ENCODE measurements at places on chromosomes 6 and 20.

- DNase-seq: no peak
Measured at GRCh38 chr6:150692604-150693003, 92.9 kb downstream of the PLEKHG1 start.

DNA sequence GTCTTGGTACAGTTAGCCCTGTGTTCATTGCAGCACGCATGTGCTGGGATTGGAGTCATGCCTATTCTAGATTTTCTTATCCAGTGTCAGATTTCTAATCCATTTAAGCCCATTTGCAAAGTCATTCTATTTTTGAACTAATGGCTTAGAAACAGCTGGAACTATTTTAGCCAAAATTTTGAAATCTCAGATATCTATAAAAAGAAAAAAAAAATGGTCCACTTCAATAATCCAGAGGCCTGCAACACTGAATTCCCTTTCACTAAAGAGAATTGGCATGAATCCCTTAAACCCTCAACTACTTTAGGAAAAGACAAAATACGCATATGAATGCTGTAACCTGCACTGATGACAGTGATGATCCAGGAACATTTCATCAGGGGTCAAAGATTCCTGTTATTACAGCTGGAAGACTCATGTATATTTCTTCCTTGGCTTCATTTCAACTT lies 1.5 kb downstream of the COL21A1 start:
- no peak for DNase-seq

DNA sequence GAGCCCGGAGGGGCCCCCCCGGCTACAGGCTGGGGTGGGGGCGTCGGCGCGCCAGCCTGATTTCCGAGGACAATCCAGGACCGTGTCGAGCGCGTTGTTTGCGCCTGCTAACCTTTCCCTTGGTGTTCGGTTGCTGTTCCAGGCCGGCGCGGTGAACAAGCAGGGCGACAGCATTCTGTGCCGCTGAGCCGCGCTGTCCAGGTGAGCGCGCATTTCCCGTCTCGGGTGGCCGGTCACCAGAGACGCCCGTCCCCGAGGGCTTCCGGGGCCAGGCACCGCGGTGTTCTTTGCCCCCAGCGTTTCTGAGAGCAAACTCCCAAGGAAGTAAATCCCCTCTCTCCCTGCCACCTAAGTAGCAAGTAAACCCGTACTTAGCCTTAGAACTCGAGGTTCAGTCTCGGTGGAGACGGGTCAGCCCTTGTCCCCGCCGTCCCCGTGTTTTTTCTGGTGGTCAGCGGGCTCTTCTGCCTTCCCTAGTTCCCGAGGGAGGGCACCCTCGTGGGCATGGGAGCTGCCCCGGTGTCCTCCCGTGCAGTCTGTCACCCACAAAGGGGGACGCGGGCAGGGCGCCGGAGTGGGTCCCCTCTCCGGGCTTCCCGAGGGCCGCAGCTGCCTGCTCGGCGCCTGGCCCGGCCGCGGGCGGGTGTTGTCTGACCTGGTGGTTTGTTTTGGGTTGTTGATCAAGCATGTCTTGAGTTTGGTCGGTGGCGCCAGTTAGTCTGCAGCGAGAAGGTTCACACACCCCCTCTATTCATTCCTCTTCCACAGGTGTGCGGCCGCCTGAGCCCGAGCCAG lies 1.5 kb downstream of the ID4 start:
- DNase-seq: no peak

DNA sequence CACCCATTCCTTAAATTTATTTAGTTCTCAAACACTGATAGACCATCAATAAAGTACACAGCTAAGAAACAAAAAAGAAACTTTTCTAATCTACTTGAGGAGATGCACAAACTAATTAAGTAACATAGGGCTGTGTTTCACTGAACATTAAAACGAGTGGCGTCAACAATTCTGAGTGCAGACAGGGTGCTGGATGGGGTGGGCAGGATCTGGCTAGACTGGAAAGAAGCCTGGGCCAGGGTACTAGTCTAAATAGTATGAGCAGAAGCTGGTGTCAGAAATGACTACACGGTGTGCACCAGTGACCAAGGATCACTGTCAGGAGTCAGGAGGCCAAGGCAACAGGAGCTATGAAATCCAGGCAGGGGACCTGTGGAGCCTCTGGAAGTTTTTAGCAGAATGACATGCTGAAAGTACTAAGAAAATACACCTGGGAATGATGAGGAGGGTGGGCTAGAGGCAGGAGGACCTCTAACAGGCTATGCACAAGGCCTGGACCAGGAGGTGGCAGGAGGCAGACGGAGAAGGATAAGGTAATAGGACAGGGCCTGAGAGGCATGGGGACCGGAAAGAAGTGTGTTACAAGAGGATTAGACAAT lies 13.3 kb downstream of the ZBTB24 start:
- no peak for DNase-seq

GRCh38 chr6:154537511-154538325 lies 27.2 kb upstream of the CNKSR3 start:
- DNase-seq: no peak

GRCh38 chr6:71466362-71466761 lies 177.8 kb downstream of the OGFRL1 start:
- DNase-seq: no peak

GRCh38 chr6:3428700-3429099 lies 28.1 kb downstream of the SLC22A23 start:
- no peak for DNase-seq

GRCh38 chr6:45741437-45742171 lies 274.1 kb downstream of the CLIC5 start:
- no peak for DNase-seq

- DNase-seq: peak; percentile 45
Measured at GRCh38 chr6:139250296-139251044, 41.3 kb downstream of the TXLNB start.

DNA sequence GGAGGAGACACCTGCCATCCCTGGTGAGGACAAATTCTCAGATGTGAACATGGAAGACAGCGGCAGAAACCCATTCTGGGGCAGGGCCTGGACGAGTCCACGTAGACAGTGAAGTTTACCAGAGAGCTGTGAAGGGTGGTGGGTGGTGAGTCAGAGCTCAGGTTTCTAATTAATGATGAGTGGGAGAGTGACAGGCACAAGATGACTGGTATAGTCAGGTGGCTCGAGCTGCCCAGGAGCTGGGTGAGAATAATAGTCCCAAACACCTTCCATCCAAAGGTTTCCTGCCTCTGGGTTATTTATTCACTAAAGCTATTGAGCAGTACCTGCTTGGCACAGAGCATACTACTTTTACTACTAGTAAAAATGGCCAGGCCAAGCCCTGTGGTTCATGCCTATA lies 6.0 kb downstream of the TLDC2 start:
- DNase-seq: no peak

DNA sequence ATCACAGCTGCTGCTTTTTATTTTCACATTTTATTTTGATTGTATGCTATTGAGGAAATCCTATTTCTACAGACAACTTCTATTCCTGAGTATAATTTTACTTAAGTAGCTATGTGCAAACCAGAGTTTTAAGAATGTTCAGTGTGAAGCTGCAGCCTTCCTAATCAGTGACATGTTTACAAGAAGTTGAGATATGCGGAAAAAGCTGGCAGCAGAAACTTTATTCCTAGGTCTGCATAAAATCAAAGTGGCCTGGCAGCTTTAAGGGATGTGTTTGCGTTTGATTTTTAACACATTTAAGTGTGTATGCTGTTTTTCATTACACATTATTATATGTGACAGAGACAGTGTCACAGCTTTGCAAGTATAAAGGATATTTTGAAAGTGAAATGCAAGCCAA lies 26.3 kb downstream of the MAPK14 start:
- DNase-seq: no peak

GRCh38 chr20:25720285-25720684 lies 23.6 kb upstream of the ZNF337 start:
- DNase-seq: no peak

GRCh38 chr6:28218312-28219248 lies 6.5 kb upstream of the ZSCAN9 start:
- no peak for DNase-seq

GRCh38 chr20:39897058-39897457 lies 792.0 kb downstream of the MAFB start:
- DNase-seq: no peak

GRCh38 chr6:110355022-110355421 lies 3.1 kb downstream of the METTL24 start:
- no peak for DNase-seq

- DNase-seq: no peak
Measured at GRCh38 chr20:32775336-32775991, 13.3 kb downstream of the DNMT3B start.

- peak; percentile 90 for DNase-seq
Measured at GRCh38 chr6:32868257-32868788, 14.3 kb downstream of the PSMB9 start.

DNA sequence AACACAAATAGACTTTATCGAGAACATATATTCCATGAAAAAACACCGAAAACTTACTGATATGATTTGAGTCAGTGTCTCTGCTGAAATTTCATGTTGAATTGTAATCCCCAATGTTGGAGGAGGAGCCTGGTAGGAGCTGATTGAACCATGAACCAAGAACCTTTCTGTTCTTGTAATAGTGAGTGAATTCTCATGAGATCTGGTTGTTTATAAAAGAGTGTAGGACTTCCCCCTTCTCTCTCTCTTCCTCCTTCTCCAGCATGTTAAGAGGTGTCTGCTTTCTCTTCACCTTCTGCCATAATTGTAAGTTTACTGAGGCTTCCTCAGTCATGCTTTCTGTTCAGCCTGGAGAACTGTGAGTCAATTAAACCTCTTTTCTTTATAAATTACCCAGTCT lies 1289.3 kb upstream of the CITED2 start:
- no peak for DNase-seq

DNA sequence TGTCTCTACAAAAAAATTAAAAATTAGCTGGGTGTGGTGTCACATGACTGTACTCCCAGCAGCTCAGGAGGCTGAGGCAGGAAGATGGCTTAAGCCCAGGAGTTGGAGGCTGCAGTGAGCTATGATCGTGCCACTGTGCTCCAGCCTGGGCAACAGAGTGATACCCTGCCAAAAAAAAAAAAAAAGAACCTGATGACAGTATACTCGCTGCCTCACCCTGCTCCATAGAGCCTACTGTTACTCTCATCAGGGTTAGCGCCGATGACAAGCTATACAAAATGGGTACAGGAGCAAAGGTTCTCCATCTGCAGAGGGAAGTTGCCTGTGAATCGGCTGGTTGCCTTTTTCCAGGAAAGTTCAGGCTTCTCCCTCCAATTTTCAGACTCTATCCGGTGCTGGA lies 53.4 kb downstream of the GMPR start:
- no peak for DNase-seq

- no peak for DNase-seq
Measured at GRCh38 chr6:117776441-117776840, 101.2 kb downstream of the NUS1 start.

DNA sequence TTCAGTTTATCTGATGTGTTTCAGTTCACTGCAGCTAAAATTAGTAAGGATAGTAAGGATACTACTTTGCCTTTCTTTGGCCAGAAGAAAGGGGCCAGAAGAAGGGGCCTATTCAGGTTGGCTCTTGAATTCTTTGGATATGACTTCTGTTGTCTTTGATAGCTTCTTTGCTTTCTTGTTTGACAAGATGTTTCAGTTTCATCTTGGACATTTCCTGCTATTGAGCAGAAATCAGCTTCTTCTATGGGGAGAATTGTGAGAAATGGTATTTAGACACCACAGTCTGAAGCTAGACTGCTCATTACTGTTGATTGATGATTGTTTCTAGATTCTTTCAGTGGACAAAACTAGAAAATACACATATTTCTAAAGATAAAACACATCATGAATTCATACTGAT lies 23.2 kb downstream of the L3MBTL3 start:
- DNase-seq: no peak

GRCh38 chr6:132995009-132995408 lies 180.6 kb downstream of the RPS12 start:
- DNase-seq: no peak

GRCh38 chr20:49303065-49303552 lies 25.3 kb upstream of the ZNFX1 start:
- DNase-seq: no peak

DNA sequence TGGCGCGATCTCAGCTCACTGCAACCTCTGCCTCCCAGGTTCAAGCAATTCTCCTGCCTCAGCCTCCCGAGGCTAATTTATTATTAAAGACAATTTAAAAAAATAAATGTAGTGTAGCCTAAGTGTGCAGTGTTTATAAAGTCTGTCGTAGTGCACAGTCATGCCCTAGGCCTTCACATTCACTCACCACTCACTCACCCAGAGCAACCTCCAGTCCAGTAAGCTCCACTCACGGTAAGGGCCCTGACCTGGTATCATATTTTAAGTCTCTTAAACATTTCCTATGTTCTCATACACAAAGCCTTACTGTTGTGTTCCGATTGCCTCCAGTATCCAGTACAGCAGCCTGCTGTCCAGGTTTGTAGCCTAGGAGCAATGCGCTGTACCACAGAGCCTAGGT lies 168.2 kb upstream of the FOXQ1 start:
- no peak for DNase-seq

DNA sequence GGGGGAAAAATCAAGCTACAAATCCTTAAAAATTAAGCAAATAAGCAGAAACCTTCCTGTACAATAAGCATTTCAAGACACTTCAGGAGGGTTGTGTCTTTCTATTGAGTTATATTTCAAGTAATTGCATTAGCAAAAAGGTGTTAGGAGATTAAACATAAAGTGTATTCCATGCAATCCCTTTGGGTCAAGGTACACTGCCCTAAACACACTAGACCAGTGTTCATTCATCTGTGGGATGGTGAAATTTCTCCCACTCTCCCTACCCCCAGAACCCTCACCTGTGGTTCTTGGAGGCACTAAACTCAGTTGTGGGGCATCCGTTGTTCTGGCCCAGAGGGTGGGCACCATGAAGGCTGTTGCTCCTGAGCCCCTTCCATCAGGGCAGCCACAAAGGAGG lies 205.1 kb upstream of the SGK1 start:
- DNase-seq: no peak

DNA sequence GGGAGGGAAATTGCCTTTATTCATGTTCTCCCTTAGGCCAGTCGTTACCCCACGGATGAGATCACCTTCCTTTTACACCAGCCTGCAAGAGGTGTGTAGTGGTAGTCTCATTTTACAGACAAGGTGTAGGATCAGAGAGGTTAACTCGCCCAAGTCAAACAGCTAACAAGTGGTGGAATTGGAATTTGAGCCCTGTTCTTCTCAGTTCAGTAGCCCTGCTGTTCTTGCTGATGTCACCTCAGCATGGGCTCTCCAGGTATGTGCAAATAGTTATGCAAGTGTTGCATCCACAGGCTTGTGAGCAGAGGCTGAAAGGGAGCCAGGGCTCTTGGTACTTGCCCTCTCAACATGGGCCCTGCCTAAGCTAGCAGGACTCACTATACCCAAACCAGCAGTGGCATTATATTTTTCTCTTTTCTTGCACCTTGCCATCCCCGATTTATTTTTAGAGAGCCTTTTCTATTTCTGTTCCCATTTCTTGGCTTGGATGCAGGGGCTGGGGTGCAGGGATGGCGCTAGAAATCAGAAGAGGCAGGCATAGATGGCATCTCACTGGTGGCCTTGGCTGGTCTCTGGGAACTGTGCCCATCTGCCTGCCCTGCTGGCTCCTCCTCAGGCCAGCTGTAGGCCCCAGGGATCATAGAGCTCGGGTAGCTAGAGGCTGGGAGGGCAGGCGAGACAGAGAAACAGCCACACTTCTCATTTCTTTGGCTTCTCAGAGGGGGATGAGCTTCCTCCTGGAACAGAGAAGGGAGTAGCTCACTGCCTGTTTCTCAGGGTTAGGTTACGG lies 18.2 kb downstream of the PPARD start:
- DNase-seq: no peak

Data from CD4-positive, CD25-positive, alpha-beta regulatory T cell (primary cell).